ENCODE measurements at places on chromosomes 6 and 20.

DNA sequence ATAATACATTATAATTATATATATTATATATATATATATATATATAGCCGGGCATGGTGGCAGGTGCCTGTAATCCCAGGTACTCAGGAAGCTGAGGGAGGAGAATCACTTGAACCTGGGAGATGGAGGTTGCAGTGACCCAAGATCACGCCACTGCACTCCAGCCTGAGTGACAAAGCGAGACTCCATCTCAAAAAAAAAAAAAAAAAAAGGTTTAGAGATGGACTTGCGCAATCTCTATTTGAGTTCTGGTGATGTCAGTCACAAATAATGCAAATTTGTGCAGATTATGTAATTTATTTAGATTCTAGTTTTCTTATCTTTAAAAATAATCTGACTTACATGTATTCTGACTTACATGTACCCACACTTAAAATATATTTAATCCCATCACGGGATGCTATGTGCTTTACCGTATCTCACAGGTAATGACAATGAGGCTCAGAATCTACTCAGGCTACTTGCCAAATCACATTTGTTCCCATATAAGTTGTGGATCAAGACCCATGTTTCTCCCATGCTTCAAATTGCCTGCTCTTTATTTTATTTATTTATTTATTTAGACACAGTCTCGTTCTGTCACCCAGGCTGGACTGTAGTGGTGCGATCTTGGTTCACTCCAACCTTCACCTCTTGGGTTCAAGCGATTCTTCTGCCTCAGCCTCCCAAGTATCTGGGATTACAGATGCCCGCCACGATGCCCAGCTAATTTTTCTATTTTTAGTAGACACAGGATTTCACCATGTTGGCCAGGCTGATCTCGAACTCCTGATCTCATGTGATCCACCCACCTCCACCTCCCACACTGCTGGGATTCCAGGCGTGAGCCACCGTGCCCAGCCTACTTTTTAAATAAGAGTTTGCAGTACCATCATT, 7.6 kb upstream of the UST start:
- no peak for DNase-seq

DNA sequence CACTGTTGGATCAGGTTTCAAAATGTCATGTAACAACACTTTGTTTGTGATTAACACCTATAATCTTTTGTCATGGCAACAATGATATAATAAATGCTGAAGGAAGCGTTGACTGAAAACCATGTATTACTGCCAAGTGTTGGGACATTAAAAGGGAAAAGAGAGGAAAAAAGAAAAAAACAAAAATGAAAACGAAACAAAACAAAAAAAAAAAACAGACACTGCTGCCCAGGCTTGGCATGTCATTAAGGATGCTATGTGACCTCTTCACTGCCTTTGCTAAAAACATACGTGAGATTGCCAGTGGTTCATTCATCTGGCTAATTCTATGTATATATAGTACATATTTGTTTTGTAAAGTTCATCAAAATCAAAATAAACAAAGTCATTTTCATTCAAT, 516.7 kb upstream of the RNF217 start:
- no peak for DNase-seq

- no peak for DNase-seq
Measured at GRCh38 chr20:14996883-14997672, 659.7 kb upstream of the FLRT3 start.

- no peak for DNase-seq
Measured at GRCh38 chr6:129882510-129883023, 21.5 kb upstream of the TMEM244 start.

GRCh38 chr20:24632581-24632980, 163.2 kb downstream of the SYNDIG1 start:
- DNase-seq = no peak

- DNase-seq = no peak
Measured at GRCh38 chr20:52577696-52578095, 386.1 kb upstream of the ZFP64 start.

DNA sequence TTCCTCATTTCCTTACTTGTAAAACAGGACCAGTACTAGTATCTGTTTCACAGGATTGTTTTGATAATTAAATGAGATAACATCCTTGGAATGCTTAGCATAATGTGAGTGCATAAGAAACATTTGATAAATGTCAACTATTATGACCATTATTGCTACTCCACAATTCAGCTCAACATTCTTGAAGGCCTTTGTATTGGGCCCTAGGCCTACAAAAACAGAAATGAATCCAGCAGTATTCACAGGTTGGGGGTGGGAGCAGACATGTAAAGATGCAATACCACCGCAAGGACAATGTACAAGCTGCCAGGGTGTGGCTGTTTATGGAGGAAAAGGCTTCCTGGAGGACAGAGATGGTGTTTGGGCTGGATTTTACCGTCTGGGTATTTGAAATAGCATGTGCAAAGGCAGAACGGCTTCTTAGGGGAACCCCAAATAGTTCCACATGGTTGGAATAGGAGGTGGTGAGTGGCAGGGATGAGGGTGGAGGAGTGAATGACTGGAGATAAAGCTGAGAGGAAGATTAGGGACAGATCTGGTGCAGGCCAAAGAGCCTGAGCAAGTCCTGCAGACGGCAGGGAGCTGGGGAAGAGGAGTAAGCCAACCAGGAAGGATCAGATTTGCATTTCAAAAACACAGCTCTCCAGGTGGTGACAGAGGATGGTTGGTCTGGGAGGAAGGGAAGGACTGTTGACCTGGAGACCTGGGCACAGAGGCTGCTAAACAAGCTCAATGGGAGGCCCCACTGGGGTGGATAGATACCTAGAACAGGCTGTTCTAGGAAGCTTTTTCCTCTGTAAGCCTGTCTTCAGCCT, 57.0 kb upstream of the EPB41L1 start:
- no peak for DNase-seq

DNA sequence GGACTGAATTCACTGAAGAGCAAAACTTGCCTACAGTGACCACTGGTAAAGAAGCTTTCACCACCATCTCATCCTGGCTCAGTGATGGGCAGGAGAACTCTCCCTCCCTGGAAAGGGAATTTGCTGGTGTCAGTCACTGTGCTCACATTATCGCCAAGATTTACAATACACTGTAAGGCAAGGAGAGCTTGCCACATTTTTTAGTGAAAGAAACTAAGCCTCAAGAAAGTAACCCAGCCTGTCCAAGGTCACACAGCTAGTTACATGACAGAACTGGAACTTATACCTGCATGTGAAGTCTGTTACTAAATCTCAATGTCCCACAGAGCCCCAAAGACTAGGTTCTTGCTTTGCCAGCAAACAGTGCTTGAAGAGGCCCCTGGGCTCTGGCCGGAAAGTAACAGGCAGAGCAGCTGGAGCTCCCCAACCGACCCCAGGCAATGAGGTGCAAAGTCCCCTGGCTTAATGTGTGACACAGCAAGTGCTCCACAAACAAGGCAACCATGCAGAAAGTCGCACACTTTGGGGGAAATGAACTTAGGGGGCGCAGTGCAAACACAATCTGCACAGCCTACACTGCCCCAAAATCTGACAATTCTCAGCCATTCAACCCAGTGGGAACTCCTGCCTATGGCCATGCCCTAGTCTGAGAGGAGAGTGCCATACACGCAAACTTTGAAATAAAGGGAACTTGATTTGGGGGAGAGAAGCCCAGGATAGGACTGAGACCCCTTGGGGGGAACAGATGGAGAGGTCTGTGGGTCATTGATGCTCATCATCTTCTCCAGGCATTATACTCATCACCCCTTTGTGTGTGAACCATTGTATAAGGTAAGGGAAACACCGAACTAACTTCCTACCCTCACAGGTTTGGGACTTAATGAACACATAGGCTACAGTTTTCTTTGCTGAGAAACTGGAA, 1.9 kb downstream of the BCL2L1 start:
- DNase-seq = no peak

- no peak for DNase-seq
Measured at GRCh38 chr20:22585786-22586493, 1.6 kb upstream of the FOXA2 start.

GRCh38 chr6:111888928-111889695, 15.9 kb upstream of the FYN start:
- DNase-seq = no peak

GRCh38 chr6:15736297-15736696, 73.5 kb upstream of the DTNBP1 start:
- no peak for DNase-seq

DNA sequence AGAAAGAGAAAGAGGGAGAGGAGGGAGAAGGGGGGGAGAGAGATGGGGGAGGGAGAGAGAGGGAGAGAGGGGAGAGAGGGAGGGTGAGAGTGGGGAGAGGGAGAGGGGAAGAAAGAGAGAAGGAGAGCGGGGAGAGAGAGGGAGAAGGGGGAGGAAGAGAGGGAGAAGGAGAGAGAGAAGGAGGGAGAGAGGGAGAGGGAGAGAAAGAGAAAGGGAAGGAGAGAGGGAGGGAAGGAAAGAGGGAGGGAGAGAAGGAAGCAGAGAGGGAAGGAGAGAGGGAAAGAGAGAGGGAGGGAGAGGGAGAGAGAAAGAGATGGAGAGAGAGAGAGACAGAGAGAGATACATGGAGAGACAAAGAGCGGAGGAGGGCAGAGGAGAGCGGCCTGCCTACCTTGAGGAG, 23.8 kb downstream of the GATA5 start:
- no peak for DNase-seq

GRCh38 chr6:155530219-155530834, 74.7 kb upstream of the NOX3 start:
- no peak for DNase-seq

DNA sequence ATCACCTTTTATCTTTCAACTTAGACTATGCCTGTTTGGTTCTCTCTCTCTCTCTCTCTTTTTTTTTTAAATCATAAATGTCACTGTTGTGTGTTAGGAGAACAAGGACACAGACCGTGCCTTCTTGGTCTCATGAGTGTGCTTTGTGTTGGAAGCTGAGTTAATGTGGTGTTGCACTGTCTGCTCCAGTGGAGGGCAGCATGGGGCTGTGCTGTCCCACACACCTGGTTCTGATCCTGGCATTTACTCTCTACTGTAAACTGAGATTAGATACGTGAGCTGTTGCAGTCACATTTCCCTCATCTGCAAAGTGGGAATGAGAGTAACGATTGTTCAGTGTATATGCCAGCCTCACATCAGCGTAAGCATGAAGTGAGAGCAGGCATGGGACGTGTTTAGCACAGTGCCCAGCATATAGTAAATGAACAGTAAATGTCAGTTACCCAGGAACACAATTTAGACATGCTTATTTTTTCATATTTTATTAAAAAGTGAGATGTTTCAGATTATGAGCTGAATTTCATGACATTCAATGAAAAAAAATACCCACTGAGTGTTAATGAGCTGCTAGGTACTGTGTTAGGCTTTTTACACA, 161.1 kb downstream of the FARS2 start:
- DNase-seq = no peak

GRCh38 chr6:4264081-4264480, 128.7 kb upstream of the ECI2 start:
- no peak for DNase-seq

DNA sequence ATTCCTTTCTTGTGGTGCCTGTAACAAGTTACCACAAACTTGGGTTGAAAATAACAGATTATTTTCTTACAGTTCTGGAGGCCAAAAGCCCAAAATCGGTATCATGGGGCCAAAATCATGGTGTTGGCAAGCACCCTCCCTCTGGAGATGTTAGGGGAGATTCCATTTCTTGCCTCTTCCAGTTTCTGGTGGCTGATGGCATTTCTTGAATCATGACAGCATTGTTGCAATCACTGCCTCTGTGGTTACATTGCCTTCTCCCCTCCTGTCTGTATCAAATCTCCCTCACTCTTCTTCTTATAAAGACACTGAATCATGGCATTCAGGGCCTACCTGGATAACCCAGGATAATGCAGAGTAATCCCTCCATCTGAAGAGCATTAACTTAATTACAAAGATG, 17.9 kb upstream of the TENT5A start:
- DNase-seq = no peak

DNA sequence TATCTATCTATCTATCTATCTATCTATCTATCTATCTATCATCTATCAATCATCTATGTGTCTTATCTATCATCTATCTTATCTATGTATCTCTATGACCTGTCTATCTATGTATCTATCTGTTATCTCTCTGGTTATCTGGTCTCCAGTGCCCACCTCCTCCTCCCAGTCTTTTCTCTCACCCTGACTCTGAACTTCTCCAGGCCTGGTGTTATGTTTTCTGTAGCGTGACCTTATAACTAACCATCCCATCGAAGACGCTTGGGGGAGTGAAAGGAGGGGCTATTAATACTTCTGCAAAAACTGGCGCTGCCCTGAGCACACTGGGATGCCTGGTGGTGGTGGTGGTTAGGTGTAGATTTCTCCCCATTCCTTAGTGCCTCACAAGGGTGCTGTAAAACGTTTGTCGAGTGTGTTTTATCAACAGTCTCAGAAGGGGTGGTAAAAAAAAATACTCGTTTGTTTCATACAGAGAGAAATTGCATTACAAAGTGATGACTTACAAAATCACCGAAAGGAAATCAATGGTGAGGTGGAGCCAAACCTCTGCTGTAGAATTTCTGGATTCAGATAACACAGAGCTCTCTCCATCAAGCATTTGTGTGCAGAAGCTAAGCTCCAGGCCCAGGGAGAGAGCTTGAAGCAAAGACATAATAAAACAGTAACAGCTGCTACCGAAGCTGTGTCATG, 156.2 kb downstream of the BCAS1 start:
- no peak for DNase-seq

- DNase-seq = no peak
Measured at GRCh38 chr20:48919882-48920526, 1.5 kb upstream of the ARFGEF2 start.

DNA sequence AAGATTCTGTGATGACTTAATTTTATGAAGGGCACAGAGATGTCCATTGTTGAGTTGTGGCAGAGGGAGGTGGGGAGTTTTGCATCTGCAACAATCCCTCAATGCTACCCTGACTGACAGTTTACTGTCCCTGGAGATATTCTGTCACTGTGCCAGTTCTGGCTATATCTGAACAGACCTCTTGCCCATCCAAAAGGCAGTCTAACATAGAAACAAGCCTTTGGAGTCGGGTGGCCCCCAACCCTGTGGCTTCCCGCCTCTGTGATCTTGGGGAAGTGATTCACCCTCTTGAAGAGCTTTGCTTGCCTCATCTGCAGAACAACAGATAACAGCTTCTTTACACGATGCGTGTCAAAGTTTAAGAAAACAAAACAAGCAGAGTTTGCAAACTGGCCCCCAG, 3.8 kb upstream of the E2F1 start:
- DNase-seq = no peak

DNA sequence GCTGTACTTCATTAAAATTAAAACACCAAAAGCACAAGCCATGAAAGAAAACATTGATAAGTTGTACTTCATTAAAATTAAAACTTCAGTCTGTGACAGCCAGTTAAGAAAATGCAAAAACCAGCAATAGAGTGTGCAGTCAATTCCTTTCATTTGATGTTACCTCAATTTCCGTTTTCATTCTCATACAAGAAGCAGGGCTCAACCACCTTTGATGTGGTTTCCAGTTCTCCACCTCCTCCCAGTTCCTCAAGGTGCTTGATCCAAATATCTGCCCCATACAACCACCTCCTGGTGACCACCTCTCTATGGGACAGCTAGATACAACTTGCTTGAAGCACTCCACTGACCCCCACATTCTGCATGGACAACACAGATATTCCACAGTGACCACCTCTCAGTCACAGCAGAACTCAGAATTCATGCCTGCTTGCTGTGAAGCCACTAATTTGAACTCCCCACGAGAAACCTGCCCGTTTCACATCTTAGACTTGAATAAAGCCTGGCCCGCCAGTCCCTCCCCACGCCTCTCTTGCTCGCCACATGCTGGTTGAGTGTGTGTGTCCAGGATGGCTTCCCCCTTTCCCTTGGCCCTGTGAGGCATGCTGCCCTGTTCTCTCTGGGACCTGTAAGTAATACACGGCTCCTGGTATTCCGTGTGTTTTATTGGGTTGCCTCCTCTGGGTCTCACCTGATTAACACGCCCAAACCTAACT, 66.1 kb downstream of the FAM50B start:
- DNase-seq = no peak
